ENCODE measurements at places on chromosomes 4 and X. TPM values are rescaled to one million over a fixed set of nuclear protein-coding genes. Genes with fewer than 3 reads are reported as not detected.
A peak's percentile ranks its signal among the peaks of the same experiment; 100 is the strongest.

The HTR2C gene
- total RNA-seq = not detected

The SPANXA1 gene
- total RNA-seq = not detected

The USP17L10 gene
- total RNA-seq = not detected

The CT45A5 gene
- total RNA-seq = not detected

The FAM133A gene
- total RNA-seq = not detected

The CD99 gene
- total RNA-seq = 641 TPM

DNA sequence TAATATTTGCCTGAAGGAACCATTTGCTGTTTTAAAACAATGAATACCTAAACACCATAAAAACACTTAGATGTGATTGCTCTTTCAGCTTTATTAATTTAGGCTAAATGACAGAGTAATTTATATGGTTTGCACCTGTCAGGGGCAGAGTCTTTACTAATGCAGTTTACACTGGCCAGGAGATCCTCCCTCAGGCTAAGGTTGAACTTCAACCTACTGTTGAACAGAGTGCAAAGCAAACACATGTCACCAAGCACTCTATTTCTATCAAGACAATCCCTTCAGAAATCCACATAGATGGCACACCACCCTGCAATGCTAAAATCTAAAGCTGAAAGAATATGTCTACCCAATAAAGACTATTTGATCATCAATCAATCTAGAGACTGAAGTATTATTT lies 147.3 kb downstream of the KLHL13 start:
- DNase-seq = no peak

DNA sequence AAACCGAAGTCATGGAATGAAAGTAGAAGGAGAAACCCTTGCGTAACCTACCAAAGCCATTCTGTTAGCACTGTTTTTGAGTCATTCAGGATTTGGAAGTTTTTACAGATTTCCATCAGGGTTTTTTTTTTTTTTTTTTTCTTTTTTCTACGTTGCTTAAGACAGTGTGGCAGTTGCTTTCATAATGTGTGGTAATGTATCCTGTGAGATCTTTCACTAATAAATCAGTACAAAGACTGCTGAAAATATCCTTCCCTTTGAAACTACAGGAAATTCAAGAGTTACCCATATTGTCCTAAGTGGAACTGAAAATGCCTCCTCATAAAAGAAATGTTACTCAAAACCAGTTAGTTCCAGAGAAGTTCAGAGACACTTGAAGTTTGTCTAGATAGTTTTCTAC lies 137.8 kb downstream of the RAPGEF2 start:
- DNase-seq = no peak

DNA sequence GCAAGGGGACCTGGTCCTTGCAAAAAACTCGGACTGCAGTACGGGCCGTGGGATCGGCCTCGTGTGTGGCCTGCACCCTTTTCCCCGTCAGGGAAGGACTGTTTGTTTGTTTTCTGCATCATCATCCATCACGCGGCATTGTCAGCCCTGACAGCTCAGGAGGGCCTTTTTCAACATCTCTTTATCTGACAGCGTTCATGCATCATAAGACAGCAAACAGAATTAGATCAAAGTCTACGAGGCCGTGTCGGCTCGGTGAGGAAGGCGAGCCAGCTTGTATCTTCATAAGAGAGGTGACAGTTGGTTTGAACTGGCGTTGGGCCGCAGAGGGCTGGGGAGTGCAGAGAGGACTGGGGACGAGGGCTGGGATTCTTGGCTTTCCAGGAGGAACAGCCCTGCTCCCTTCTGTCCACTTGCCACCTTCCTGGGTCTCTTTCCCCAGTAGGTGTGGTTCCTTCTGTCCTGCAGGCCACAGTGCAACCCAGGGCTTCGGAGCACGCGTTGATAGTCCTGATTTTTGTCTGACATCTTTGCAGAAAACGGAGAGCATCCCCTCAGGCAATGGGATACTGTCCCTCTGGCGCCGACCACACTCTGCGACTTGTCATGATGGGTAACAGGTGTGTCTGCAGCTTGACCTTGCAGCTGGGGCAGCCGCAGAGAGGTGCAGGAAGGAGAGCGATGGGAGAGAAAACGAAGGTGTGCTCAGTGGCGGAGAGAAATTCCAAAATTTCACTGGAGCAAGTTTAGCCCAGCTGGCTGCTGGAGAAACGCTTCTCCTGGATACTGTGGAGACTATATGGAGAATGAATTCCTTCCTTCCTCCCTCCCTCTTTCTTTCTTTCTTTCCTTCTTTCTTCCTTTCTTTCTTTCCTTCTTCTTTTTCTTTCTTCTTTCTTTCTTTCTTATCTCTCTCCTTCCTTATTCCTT lies 104.0 kb upstream of the SHOX start:
- no peak for DNase-seq

DNA sequence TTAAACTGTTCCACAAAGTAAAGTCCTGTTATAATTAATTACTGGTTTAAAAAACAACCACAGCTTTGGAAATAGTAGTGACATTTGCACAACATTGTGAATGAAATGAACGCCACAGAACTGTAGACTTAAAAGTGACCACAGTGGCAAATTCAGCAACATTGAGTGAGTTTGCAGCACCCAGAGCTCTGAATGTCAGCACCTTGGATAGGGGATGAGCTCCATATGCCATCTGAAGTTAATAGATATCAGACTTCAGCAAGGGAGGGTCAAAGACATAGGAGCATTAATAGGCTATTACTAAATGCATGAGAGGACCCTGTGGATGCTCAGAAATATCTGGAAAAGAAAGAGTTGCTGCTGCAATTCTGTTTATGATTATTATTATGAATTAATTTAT lies 55.3 kb upstream of the KCNIP4 start:
- DNase-seq = no peak

DNA sequence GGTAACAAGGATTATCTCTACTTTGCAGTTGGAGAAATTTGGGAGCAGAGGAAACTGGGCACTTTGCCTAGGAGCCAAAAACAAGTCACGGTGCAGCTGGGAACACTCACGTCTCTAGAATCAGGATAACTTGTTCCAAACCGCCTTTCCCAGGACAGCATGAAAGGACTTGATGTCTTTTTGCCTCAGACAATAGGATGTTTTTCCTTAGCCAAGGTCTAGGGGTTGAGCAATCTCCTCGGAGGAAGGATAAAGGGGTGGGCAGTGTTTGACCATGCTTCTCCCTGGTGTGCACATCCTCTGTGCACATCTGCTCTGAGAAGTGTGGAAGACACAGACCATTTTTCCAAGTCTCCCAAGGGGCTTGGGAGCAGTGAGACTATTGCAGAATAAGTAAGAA lies 1.7 kb upstream of the SPARCL1 start:
- peak; percentile 55 for DNase-seq

- no peak for DNase-seq
These were observed 725.9 kb upstream of the GRID2 start for GRCh38 chr4:91577864-91578263.

- DNase-seq = peak; percentile 30
These were observed 32.7 kb upstream of the LIMCH1 start for GRCh38 chr4:41505161-41505661.

DNA sequence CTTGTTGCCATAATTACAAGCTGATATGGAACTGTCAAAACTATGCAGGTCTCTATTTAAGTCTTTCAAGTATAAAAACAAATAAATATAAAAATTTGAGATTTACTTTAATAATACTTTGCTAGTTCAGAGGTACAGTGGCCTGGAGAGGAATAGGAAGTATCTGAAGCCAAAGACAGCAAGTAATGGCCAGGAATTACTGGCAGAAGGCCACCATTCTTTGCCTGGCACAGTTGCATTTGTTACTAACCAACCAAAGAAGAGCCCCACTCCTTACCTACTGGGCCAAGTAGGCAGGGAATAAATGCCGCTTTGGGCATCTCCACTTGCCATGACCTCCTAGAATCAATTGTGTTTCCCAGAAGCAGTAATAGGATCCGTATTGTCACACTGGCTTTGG lies 13.8 kb upstream of the ADAMTS3 start:
- peak; percentile 58 for DNase-seq

- peak; percentile 2 for DNase-seq
These were observed 643.6 kb downstream of the PDHA2 start for GRCh38 chr4:96483308-96484030.

- no peak for DNase-seq
These were observed 585.7 kb downstream of the IL15 start for GRCh38 chr4:142222127-142222526.
